ENCODE measurements at places on chromosomes 12 and 14.

GRCh38 chr12:14216405-14217294 is 148.8 kb upstream of the ATF7IP start:
- DNase-seq = peak; percentile 63

- no peak for DNase-seq
Observed at GRCh38 chr12:125919856-125920470, 854.7 kb downstream of the AACS start.

- DNase-seq = no peak
Observed at GRCh38 chr14:49417790-49418189, 168.4 kb downstream of the RPS29 start.

GRCh38 chr14:105205673-105206208 is 24.6 kb upstream of the NUDT14 start:
- no peak for DNase-seq

- no peak for DNase-seq
Observed at GRCh38 chr14:68740788-68741476, 51.9 kb downstream of the ZFP36L1 start.

- DNase-seq = no peak
Observed at GRCh38 chr12:116919247-116919661, 8.5 kb downstream of the FBXW8 start.

- DNase-seq = no peak
Observed at GRCh38 chr14:99747582-99748330, 45.5 kb upstream of the EML1 start.

DNA sequence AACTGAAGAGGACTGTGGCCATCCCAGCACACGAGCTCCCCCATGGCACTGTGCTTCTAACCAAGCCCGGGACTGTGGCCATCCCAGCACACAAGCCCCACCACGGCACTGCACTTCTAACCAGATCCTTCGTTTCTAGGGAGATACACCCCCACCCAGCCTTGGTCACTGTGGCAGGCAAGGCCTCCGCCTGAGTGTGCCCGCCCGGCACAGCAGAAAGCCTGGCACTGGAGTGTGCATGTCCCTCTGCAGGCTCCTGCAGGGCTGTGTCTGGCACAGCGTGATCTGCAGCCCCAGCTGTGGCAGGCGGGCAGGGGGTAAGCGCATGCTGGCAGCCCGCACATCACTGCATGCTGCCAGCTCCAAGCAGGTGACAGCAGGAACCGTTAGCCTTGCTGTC is 49.8 kb downstream of the CCDC85C start:
- DNase-seq = no peak

DNA sequence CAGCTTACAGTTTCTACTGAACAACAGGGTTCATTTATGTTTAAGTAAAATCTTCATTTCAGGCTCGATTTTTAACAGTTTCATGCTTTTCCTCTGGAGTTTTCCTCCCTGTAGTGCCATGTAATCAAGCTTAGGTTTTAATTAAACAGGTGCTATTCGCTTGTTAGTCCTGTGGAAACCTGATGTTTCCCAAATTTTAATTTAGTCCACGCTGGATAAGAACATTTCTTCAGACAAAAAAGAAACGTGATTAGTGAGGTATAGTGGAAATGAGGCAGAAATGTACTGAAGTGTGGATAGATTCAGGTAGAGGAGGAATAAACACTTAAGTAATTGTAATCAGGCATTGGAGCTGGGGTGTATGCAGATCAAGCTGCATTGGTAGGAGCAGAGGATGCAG is 1217.5 kb downstream of the AACS start:
- no peak for DNase-seq

DNA sequence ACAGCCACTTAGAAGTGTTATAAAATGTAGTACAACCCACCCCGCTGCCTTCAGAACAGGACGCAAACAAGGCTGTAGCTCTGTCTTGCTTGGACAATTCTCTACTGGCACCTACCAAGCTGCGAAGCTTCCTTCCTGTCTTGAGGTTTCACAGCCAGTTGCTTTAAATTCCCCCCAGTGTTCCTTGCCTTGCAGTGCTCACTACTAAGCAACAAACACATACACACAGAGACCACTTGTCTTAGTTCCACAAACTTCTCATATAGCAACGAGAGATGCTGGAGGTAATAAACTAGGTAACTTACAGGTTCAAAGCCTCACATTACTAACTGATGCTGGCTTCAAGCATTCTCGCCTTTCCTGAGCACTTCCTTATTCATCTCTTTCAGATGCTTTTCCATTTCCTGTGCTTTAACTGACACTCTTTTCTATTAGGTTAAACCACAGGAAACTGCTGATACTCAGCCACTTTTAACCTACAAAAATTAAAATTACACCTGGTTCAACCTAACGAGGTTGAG is 91.5 kb upstream of the PTGDR start:
- no peak for DNase-seq

GRCh38 chr12:53235742-53236442 is 3.9 kb upstream of the RARG start:
- peak; percentile 72 for DNase-seq

DNA sequence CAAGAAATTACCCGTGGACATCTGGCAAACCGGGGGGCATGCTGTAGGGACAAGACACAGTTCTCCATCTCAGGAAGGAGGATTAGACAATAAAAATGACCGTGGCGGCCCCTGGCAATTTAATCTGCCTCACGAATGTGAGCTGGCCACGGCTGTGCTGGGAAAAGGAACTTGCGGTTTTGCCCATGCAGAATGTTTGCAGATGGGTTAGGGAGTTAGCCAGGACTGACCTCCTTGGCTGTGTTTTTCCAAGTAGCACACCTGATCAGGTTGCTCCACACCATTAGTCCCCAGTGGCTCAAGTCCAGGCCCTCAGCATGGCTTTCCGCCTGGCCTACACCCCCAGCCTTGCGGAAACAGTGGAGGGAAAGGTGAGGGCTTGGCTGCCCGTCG is 20.8 kb downstream of the TPCN1 start:
- DNase-seq = no peak

DNA sequence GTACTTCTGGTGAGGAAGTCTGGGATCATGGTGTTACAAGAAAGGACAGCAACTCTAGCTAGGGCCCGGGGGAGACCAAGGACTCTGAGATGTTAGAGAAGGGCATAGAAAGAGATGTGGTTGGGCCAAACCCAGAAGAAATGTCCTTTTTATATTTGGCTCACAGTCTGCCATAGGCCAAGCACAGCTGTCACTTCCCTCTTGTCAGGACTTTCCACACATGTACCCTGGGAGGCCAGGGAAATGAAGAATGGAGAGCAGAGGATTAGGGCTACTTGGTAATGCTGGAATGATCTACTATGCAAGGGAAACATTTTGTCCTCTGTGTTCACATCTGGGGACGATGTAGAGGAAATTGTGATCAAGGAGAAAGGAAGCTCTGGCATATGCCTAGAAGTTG is 9.2 kb downstream of the MYO1A start:
- no peak for DNase-seq

DNA sequence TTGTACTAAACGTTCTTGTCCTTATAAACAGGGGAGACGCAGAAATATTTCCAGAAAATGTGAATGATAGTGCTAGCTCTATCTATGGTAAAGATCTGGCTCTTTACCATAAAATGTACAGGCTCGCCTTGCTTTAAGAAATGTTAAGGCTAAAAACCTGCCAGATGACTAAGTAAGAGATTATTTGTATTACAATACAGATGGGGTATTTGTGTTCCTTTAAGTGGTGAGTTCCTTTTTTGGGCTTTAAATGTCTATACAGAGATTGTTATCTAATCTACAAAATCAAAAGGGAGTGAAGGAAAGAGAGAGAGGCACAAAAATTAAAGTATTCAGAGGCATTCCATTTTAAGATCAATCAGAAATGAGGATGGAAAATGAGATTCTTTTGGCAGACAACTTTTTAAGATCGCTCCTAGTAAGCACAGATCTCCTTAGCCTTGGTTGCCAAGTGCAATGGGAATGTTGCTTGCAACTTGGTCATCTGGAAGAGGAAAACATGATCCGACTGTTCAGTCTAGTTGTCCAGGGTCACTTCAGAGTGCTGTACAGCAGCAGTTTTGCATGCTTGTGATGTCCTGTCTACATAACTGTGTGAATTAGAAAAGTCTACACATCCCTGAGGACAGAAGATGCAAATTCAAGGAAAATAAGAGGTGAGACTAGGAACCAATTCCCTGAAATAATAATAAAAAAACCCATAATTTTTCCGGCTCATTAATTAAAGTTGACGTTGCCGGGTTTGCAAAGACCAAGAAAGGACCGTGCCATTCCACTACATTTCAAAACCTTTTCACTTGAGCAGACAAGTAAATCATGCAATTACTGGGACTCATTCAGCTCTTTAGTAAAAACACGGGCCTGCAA is 380.8 kb downstream of the EGLN3 start:
- DNase-seq = no peak

DNA sequence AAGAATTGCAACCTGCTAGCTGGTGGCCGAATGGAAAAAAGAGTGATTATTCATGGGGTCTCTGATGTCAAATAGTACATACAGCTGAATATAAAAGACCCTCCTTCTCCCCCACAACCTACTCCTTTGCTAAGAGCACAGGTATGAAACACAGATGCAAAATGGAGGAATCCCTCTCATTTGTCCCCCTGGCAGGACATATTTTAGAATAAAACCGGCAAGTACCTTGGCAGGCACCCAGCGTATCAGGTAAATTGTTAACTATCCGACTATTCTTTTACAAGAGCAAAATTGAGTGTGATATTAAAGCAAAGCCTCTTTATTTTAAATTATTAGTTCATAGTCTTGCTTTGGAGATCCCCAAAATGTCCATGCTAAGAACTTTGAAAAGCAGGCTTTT is 73.7 kb upstream of the USP44 start:
- DNase-seq = no peak

- DNase-seq = peak; percentile 78
Observed at GRCh38 chr12:53053218-53054111, 3.6 kb downstream of the TNS2 start.

DNA sequence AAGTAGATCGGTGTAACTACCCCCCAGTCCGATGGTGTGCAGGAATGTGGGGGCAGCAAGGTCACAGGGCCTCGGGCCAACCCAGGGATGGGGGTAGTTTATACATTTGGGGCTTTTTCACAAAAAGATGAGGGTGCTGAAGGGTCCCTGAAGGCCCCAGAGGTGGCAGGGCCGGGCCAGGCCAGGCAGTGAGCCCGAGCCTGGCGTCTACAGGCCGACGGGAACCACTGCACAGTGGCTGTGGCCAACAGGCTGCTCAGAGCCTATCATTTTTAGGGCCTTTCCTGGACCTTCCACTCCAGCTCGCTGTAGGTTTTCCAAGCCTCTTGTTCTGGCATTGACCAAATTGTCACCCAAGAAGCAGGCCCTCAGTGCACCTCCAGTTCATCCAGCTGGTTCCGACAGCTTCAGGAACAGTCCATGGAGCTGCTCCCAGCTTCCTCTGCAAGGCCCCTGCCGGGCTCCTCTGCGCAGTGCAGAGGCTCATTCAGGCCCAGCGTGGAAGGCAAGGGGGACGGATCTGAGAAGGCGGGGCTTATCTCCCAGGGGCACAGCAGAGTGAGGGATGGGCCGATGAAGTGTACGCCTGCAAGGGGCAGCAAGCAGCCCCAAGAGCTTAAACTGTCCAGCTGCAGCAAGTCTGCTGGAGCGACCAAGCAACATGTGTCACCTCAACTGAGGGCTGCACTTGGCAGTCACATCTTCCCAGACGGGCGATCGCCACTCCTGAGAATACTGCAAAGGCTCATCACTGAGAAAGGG is 13.9 kb downstream of the CDCA4 start:
- no peak for DNase-seq

DNA sequence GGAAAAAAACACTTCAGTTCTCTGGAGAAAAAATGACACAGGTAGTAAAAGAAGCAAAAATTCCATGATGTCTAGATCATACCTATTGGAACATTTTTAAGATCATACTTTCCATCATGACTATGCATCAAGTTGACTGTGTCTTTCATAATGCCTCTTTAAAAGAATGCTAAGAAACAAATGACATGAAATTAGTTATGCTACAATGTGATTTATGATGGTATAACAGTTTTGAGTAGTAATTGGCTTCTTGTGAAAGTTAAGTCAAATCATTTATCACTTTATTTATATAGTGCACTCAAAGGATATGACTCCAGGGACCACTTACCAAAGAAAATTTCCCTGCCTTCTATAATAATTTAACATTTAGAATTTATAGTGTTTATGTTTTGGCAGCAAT is 28.5 kb downstream of the RASSF9 start:
- DNase-seq = no peak

DNA sequence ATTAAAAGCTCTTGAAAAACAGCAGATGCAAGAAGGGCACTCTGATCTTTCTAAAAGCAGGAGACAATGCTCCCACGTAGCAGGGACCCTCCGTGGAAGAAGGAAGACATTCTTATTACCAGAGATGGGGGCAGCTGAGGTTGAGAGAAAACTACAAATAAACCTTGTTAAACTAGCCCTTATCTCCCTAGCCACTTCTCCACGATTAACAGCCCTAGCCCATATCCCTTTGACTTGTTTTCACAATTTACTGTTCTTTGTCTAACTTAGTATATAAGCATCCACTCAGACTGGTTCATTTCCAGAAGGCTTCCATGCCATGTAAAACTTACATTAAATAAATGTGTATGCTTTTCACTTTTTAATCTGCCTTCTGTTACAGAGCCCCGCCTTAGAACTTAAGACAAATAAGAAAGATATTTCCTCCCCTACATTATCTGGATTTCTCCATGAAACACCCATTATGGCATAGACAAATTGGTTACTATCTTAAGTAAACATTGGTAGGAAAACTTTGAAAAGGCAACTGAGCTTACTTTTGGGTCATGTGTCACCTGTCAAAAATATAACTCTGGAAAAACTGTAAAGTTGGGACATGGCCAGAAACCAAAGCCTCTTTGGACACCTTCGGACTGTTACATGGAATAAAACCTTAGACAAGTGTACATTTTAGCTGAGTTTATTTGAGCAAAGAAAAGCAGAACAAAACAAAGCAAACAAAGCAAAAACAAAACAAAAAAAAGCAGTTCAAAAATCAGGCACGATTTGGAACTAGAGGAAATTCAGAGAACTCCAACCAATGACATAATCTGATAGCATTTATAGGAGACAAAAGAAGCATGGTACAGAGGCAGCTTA is 4.9 kb upstream of the RNASE1 start:
- no peak for DNase-seq

- no peak for DNase-seq
Observed at GRCh38 chr14:89164168-89165073, 252.6 kb downstream of the FOXN3 start.

- DNase-seq = no peak
Observed at GRCh38 chr12:4164188-4164558, 109.4 kb upstream of the CCND2 start.

GRCh38 chr12:9760120-9760519 is 581 bp downstream of the CD69 start:
- no peak for DNase-seq

DNA sequence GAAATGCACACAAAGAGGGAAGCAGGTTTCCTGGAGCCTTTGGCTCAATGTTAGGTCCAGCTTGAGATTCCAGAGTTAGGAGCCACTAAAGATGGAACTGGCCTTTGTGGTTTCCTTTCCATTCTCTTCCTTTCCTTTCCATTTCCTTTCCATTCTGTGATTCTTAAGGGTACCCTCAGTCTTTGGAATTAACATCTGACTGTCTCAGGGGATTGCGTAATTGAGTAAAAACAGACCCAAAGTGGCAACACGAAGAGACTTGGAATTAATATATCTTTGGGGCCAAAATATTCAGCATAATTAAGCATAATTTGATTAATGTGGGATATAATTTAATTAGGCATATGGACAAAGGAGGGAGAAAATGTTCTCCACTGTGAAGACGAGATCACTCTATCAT is 205.6 kb downstream of the CRADD start:
- no peak for DNase-seq

Data from activated CD8-positive, alpha-beta memory T cell treated with anti-CD3 and anti-CD28 coated beads for 24 hours (primary cell).